ENCODE measurements at places on chromosomes 3 and 15.

DNA sequence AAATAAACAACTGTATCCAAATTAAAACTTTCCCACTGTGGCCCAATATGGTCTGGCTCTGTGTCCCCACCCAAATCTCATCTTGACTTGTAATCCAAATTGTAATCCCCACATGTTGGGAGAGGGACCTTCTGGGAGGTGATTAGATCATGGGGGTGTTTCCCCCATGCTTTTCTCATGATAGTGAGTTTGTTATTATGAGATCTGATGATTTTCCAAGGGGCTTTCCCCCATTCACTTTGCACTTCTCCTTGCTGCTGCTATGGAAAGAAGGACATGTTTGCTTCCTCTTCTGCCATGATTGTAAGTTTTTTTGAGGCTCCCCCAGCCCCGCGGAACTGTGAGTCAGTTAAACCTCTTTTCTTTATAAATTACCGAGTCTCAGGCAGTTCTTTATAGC, 55.0 kb downstream of the MINDY4B start:
- DNase-seq: no peak

DNA sequence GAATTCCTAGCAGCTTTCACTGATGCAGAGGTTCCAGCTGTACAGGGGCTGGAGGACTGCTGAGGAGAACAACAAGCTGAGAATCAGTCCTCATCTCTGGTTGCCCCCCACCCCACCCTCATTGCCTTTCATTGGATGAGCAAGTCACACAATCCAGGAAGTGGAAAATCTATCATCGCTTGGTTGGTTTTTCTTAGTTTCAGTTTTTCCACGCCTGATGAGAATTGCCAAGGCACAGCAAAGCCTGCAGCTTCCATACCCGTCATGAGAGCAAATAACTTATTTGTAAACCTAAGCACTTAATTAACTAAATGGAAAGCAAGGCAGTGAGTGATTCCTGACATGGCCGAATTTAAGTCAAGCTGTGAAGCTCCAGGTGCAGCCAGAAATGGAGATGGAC, 21.4 kb upstream of the LIPC start:
- DNase-seq: no peak

DNA sequence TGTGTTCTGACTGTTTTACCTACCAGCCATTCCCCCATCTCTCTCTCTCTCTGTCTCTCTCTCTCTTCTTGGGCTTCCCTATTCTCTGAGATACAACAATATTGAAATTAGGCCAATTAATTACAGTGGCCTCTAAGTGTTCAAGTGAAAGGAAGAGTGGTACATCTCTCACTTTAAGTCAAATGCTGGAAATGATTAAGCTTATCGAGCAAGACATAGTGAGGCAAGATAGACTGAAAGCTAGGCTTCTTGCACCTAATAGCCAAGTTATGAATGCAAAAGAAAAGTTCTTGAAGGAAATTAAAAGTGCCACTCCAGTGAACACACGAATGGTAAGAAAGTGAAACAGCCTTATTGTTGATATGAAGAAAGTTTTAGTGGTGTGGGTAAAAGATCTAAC, 21.3 kb downstream of the SNRK start:
- DNase-seq: no peak

GRCh38 chr15:45471151-45471550, 51.4 kb downstream of the SLC30A4 start:
- no peak for DNase-seq

- peak; percentile 58 for DNase-seq
These were observed 66.0 kb upstream of the BLM start for GRCh38 chr15:90650956-90651689.

GRCh38 chr3:116140100-116140689, 305.1 kb downstream of the LSAMP start:
- no peak for DNase-seq

- no peak for DNase-seq
These were observed 100.1 kb upstream of the TSC22D2 start for GRCh38 chr3:150308037-150308319.

DNA sequence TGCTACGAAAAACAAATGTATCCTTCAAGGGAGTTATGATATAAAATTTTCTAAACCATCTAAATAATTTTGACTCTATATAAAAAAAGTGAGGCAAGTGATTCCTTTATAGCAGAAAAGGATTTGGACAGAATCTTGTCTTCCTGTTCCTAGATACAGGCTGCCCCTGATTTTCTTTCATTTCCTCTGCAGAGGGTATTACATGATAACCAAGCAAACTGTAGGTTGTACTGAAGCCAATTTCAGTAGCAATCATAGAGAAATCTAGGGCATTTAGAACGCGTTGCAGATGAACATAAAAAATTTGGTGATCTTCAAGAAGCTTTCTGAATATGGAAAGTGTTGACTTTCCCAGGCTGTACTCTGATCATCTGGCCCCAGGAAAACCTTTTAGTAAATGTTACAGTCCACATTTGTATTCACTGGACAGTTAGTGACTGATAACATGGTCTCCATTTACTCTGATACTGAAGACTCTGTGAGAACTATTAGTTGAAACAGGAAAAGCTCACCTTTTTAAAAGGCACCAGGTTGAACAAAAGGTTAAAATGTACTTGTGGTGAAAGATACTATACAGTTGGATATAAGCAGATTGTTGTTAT, 9.1 kb upstream of the UTS2B start:
- DNase-seq: no peak

All from cardiac septum (tissue), 1 donor.